ENCODE measurements at places on chromosomes 12 and 14.

- no peak for DNase-seq
These were observed 18.0 kb downstream of the PIGH start for GRCh38 chr14:67582061-67582460.

GRCh38 chr12:65948320-65949008 is 124.2 kb downstream of the HMGA2 start:
- DNase-seq, result no peak

DNA sequence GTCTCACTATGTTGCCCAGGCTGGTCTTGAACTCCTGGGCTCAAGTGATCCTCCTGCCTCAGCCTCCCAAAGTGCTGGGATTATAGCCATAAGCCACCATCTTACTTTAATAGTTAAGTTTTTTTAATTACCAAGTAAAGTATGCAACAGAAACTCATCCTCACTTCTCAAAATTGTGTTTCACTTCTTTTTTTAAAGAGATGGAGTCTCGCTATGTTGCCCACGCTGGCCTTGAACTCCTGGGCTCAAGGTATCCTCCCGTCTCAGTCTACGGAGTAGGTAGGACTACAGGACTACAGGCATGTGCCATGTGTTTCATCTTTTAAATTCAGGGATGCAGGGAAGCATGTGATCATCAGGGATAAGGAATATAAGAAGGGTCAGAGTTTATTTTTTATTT is 17.2 kb upstream of the ARID2 start:
- DNase-seq, result no peak

- DNase-seq, result no peak
These were observed 5.8 kb downstream of the ASPG start for GRCh38 chr14:104091061-104091926.

DNA sequence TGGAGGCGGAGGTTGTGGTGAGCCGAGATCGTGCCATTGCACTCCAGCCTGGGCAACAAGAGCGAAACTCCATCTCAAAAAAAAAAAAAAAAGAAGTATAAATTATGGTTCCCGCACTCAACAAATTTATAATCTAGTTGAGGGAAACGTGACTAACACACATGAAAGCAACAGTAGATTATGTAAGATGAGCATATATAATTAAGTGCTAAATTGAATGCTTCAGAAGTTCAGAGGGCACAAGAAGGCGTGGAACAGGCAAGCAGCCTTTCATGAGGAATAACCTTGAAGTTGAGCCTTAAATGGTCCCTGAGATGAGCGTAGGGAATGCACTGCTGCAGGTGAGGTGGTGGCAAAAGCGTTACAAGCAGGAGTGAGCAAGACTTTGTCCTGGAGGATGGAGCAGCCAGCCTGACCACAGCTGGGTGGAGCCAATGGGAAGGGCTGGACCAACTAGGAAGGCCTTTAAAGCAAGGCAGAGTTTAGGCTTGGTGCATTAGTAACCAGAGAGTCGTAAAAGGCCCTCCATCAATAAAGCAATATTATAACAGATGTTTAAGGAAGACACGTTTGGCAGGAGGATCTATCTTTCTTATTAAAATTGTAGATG is 30.6 kb upstream of the TUBA1A start:
- no peak for DNase-seq

DNA sequence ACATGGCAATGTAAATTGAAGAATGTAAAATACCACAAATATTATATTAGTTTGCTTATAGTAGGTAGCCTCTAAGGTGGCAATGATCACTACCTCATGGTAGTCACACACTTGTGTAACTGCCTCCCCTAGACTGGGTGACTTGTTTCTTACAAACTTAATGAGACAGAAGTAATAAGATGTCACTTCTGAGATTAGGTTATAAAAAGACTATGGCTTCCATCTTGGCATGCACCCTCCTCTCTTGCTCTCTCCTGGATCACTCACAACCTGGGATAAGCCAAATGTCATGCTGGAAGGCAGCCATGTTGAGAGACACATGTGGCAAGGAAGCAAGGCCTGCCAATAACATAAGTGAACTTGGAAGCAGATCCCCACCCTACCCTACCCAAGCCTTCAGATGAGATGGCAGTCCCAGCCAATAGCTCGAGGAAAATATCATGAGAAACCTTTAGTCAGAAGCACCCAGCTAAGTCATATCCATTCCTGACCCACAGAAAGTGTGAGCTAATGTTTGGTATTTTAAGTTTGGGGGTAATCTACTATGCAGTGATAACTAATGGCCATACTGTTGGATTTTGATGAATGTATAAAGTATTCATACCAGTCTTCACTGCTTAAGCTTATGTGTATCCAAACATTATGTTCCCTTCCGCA is 43.3 kb downstream of the PPP1R12A start:
- no peak for DNase-seq

- no peak for DNase-seq
These were observed 53.5 kb downstream of the IRF2BPL start for GRCh38 chr14:76975051-76975450.

Data from GF-D8 (cell line).